H54 (cell line): ENCODE measurements at places on chromosomes 3 and 15.

- no peak for DNase-seq
Observed at GRCh38 chr15:84649706-84650105, 4.4 kb downstream of the WDR73 start.

- no peak for DNase-seq
Observed at GRCh38 chr15:57031082-57031481, 112.6 kb downstream of the TCF12 start.

DNA sequence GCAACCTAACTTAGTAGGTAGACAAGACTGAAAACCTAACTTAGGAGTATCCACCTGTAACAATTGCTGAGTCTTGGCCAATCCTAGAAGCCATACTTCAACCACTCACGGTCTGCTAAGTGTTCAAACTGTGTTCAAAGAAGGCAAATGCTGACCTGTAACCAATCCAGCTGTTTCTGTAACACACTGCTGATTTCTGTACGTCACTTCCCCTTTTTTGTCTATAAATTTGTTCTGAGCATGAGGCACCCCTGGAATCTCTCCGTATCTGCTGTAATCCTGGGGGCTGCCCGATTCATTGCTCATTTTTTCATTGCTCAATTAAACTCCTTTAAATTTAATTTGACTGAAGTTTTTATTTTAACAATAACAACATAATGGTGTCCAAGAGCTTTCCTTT lies 451.4 kb upstream of the ATP10A start:
- no peak for DNase-seq

DNA sequence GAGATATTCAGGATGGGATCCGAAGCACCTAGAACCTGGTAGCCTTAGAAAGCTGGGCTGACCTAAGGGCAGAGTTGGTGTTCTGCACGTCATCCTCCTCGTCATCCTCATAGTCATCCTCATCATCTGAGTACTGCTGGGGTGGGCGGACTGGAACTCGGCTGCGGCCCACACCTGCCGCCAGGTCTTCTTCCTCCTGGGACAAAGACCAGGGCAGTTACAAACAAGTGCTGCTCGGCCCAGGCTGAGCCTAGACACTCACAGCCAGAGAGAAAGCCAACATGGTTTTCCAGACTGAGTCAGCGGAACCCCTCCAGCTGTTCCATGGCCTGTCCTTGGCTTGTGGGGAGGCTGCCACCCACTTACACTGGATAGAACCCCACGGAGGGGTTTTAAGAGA lies 40.5 kb downstream of the SEMA3G start:
- no peak for DNase-seq

DNA sequence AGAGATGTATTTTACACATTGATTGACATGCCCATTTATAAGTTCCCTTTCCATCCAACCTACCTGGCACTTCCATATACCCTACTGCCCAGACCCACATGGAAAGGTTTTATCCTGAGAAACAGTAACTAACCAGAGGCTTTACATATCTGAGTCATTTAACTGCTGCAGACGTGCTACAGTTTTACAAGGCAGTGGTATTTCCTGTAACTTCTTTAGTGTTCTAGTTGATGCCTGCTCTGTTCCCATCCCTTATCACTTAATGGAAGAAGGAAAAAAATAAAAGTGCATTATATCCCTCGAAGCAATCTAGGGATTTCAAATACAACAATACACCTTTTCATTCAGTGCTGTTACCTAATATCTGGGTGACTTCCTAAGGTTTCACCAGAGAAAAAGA lies 107.1 kb downstream of the TMCO5A start:
- no peak for DNase-seq

- no peak for DNase-seq
Observed at GRCh38 chr15:58966698-58967097, 20.8 kb upstream of the RNF111 start.

DNA sequence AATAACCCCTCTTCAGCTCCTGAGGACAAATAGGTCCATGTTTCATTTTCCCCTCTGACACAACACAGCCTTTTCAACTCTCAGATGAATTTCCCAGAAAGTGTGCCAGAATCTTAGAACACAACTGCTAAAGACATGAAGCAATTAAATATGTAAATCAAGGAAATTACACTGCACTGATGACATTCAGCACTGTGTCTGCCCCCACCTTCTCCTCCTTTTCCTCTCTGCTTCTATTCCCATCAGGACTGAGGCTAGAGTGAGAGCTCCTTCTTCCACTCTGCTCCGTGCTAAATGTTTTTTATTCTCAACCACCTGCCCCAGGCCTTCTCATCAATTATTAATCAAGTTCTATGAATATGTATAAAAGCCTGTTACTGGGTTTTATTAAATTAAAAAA lies 596.1 kb downstream of the TUSC7 start:
- DNase-seq: no peak

GRCh38 chr3:39105687-39106063 lies 1.8 kb downstream of the GORASP1 start:
- DNase-seq: no peak

GRCh38 chr15:56821721-56822425 lies 88.6 kb upstream of the ZNF280D start:
- no peak for DNase-seq

DNA sequence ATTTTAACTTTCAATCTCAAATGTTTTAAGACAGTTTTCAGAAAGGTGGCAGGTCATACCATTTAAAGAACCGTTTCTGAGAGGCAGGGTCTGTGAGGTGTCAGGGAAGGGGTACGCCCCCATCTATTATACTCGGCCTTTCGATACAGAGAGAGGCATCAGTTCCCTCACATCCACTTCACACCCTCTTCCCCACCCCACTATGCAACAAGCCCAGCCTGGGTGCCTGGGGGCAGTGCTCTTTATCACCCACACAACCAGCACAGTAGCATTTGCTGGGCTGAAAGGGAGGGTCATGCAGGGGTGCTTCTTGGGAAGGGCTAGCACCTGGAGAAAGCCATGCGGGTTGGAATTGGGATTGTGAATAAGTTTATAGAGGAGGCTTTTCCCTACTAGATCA lies 56.0 kb upstream of the KCNMB2 start:
- no peak for DNase-seq

GRCh38 chr3:38084334-38085310 lies 45.6 kb downstream of the DLEC1 start:
- no peak for DNase-seq

GRCh38 chr15:36370731-36371112 lies 208.7 kb upstream of the CDIN1 start:
- DNase-seq: no peak

GRCh38 chr3:27669591-27669990 lies 52.5 kb downstream of the EOMES start:
- no peak for DNase-seq

GRCh38 chr3:132317229-132317948 lies at the start of gene ACP3:
Gene ACP3 (plus strand): TSS chr3:132317407. CDS start chr3:132317457, 50 bp downstream.
- DNase-seq: no peak

GRCh38 chr15:33508703-33509102 lies 197.9 kb downstream of the RYR3 start:
- no peak for DNase-seq

- no peak for DNase-seq
Observed at GRCh38 chr15:95105229-95105628, 873.9 kb downstream of the MCTP2 start.

- no peak for DNase-seq
Observed at GRCh38 chr15:40684381-40684780, 10.6 kb upstream of the RAD51 start.

DNA sequence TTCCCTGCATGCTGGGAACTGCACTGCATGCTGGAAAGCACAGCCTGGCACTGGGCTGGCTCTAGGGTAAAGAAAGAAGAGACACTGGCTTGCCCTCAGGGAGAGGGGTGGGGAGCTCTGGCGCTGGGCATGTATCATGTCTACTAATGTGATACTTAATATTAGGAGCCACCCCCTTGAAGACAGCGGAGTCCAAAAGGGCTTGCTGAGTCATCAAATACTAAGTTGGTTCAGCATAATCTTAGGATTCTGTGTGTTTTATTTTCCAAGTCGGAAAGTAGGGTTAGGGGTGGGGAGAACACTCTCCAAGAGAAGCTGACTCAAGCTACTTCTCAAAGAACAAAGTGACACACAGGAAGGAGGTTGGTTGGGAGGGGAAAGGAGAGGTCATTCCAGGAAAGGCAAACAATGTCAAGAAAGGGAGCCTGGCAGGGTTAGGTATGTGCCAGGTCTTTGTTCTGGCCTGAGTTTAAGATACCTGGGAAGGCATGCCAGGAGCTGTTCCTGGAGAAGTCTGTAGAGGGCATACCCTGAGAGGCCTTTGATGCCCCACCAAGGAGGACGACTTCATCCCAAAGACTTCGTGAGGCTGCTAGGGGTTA lies 237.8 kb upstream of the NR2E3 start:
- DNase-seq: no peak
